ENCODE measurements at places on chromosomes 3 and 15. TPM values are rescaled to one million over a fixed set of nuclear protein-coding genes. Genes with fewer than 3 reads are reported as not detected.

MORC1 gene
- polyA plus RNA-seq: not detected

XCR1 gene
- polyA plus RNA-seq: not detected

DNA sequence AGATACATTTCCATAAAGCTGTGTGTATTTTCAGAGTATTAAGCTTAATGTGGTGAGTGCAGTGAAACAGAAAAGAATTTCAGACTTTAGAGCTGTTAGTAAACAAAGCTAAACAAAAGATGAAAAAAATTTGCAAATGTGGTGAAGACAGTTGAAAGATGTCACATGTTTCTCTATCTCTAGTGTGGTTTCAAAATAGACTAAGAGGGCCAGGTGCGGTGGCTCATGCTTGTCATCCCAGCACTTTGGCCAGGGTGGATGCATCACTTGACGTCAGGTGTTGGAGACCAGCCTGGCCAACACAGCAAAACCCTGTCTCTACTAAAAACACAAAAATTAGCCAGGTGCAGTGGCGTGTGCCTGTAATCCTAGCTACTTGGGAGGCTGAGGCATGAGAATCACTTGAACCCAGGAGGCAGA lies 466.0 kb upstream of the NR2F2 start:
- no peak overlapping the region for H3K4me3 ChIP-seq
- peaks cover 9% of the 10 kb centered on the region for H3K4me1 ChIP-seq
- DNase-seq: peak; percentile 53
- no peak overlapping the region for H3K27ac ChIP-seq

DNA sequence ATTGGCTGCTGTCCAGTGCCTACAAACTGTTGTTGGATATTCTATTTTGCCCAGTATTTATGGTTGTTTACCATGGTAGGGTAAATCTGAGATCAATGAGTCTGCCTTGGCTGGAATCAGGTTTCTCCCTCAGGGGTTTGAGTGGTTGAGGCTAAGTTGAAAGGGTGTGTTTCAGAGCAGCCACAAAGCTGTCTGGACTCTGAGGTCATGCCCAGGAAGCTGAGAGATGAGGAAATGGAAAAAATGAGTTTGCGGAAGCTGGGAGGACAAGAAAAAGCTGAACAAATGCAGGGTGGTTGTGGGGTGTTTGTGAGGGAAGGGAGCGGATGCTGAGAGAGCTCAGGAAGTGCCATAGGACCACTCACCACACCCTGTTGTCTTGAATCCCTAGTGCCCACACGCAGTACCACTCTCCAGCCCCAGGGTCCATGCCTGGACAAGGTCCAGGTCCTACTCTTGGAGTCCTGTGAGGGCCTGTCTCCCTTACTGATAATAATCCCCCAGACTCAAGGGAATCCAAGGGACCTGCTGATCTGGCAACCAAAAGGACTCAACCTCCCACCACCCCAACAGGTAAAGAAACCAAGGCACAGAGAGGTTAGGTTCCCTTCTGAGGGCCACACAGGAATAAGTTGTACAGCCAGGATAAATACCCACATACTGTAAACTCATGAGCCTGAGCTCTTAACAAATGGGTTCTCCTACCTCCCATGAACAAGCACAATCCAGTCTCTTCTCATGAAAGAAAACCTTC lies 81.6 kb downstream of the PPCDC start:
- no peaks in the 10 kb centered on the region for H3K36me3 ChIP-seq
- H3K27ac ChIP-seq: no peak overlapping the region
- H3K27me3 ChIP-seq: no peaks in the 10 kb centered on the region
- no peak overlapping the region for H3K4me3 ChIP-seq

DNA sequence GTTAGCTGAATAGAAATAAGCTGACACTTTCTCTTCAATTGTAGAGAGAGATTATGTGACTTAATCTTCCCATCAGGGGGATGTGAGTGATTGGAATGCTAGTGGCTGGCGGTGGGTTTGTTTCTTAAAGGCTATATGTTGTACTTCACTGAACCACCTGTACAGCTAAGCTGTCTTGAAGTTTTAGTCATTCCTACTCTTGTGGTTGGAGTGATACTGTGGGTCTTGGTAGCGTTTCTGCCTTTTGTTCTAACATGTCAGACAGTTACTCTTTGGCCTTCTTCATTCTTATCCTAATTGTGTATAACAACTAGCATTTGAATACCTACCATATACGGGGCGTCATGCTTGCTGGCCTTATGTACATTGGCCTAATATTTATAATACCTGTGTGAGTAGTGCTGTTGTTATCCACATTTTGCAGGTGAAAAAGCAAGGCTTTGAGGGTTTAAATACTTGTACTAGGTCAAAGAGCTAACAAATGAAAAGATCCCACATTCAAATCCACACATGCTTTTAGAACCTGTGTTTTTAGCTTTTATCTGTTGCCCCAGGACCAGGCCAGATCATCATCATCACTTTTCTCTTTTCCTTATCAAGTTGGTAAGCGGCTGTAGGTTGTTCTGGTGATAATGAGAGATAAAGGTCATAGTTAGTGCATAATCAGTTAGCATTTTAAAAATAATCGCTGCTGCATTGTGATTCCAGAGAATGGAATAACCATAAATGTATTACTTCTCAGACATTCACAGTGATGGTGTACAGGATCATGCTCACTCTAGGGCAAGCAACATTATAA lies 50.2 kb downstream of the AKAP13 start:
- no peak overlapping the region for H3K4me3 ChIP-seq
- H3K4me1 ChIP-seq: no peaks in the 10 kb centered on the region
- no peaks in the 10 kb centered on the region for H3K36me3 ChIP-seq
- H3K27ac ChIP-seq: no peak overlapping the region
- no peaks in the 10 kb centered on the region for H3K27me3 ChIP-seq
- no peak for DNase-seq
